ENCODE measurements at places on chromosomes 3 and 15.

DNA sequence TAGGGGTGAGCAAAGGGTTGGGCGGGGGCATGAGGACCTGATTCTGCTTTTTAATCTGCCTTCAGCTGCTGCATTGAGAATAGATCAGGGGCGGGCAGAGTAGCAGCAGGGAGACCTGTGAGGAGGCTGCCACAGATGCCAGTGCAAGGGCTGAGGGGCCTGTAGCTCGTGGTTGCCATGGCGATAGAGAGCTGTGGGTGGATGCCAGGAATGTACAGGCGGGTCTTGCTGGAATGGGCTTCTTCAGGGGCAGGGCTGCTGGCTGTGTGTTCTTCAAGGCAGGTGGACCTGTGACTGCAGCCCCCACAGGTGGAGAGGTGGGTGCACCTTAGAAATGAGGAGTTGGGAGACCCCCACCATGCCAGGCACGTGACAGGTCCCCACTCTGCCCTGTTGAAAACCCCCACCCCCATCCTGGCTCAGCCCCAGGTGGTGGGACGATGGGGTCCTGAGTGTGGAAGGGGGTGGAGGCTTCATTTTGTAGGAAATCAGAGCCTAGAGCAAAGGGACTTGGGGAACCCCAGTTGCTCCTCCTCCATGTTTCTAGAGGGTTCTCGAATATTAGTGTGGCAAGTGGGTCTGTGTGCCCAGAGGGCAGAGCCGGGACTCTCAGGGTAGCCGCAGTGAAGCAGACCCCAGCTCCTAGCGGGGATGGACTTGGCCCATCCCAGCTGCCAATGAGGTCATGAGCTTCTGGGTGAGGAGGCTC, 38.3 kb downstream of the SLC6A6 start:
- DNase-seq = peak; percentile 12

DNA sequence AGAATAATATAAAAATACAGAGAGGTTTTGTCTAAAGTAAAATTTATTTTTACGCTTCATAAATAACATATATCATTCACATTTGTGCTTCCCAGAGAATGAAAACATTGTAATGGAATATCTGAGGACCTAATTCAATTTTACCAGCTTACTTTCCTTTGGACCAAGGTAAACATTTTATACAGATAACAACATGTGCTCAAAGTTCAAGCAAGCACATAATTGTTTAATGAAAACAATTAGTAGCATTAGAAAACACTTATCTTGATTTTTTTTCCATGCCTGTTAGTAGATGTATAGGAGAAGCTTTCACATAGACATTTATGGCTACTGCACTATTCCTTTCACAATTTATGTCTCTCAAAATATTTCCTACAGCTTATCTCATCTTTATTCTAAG, 400.0 kb downstream of the ZIC1 start:
- no peak for DNase-seq

GRCh38 chr3:81349816-81350340, 411.6 kb downstream of the GBE1 start:
- DNase-seq = no peak

- no peak for DNase-seq
Observed at GRCh38 chr15:50519740-50520425, 26.6 kb downstream of the USP50 start.

DNA sequence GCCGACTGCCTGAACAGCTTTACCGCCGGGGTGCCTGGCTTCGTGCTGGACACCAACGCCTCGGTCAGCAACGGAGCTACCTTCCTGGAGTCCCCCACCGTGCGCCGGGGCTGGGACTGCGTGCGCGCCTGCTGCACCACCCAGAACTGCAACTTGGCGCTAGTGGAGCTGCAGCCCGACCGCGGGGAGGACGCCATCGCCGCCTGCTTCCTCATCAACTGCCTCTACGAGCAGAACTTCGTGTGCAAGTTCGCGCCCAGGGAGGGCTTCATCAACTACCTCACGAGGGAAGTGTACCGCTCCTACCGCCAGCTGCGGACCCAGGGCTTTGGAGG, 815 bp downstream of the SPINT1 start:
- DNase-seq = no peak

- no peak for DNase-seq
Observed at GRCh38 chr15:71595846-71596553, 214.4 kb upstream of the NR2E3 start.

DNA sequence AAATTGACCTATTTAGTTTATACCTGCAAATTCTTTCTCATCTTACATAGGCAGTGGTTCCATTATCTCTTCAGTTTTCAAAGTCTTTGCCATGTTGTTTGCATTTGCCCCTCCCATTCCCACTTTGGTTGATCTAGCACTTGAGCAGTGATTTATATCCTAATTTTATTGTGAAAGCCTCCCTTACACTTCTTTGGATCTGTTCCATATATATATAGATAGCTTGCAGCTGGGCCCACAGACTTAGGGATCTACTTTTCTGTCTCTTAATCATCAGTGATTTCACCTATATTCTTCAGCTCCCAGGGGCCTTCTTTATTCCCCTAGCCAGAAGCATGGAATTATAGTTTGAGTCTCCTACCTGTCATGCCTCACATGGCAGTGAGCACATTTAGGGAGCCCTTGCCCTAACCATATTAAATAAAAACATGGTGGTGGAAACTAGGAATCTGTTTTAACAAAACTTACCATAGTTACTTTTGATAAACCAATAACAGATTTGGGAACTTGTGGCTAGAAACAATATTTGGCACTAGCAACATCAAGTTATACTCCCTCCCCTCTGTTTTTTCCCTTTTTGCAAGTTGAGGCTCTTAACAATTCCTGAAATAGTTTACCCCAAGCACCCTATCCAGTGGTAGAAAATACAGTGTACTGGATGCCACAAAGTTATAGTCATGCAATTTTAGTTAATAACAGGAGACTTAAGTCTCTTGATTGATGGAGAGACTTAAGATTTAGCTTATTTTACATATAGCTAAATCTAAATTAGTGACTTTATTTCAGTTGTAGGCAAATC, 41.7 kb downstream of the ARIH1 start:
- DNase-seq = no peak

- peak; percentile 34 for DNase-seq
Observed at GRCh38 chr3:111509308-111509707, 32.7 kb upstream of the CD96 start.

GRCh38 chr15:99511866-99512661, 53.7 kb upstream of the MEF2A start:
- no peak for DNase-seq

- no peak for DNase-seq
Observed at GRCh38 chr3:107826727-107827126, 264.1 kb downstream of the CD47 start.

DNA sequence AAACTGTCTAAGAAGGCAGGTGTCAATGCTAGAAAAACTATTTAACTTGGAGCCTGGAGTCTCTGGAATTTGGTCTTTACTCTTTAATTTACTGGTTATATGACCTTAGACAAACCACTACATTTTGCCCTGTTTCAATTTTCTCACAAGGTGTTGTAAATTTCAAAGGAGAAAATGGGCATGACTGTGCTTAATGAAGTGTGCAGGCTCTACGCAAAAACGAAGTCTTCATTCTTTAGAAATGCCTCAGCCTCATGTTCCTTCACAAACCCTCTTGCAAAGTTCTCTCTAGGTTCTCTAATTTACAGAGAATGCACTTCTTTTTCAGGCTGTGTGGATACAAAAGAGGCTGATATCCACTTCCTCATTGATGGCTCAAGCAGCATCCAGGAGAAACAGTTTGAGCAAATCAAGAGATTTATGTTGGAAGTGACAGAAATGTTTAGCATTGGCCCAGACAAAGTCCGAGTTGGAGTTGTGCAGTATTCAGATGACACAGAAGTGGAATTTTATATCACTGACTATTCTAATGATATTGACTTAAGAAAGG, 39.1 kb downstream of the COL6A5 start:
- DNase-seq = no peak

DNA sequence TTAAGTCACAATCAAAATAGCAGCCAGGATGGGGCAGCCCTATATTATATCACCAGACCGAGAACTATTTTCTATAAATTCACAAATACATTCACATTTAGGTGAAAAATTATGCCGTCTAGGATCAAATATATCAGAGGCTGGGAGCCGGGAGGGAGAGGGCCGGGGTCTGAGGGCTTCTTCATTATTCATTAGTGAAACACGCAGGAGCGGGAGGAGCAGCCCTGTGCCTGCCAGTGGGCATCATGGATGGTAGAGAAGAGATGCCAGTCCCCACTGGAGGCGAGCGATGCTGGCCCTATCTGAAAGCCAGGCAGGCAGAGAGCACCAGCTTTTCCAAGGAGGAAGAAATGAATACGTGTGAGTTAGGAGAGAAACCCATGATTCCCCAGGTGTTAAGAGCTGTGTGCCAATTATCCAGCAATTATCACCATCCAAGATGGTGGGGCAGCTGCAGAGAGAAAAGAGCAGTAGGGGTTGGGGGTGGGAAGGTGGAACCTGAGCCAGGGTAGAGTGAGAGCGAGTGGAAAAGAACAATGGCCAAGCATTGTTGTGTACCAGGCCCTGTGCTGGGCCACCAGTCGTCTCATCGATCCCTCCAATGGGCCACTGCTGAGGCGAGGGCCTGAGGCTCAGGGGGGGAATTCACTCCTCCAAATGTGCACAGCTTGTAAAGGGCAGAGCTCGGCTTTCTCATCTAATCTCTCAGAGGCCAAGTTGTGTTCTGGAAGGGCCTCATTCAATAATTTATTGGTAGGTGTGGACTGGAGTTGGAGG, 261.3 kb upstream of the TLE3 start:
- DNase-seq = no peak

DNA sequence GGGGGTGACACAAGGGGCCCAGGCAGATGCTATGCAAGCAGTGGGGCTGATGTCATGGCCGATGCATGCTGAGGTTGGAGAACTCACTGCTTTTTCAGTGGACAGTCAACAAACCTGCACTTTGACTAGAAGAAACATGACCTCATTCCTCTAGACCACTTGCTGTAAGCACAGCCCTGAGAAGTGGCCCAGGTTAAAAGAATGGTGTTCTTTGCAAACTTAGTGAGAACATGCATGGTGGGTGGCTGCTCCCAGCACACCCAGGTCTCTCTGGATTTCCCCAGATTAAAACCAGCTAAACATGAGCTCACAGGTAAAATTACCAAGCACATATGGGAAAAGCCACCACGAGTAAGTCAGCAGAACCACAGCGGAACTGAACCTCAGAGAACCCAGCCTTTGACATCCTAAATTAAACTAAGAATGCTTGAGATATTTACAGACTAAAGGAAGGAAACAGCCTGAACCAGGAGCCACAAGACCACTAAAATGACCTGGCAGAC, 15.5 kb downstream of the DLEC1 start:
- no peak for DNase-seq

GRCh38 chr15:91491101-91491950, 362.2 kb upstream of the SLCO3A1 start:
- no peak for DNase-seq

DNA sequence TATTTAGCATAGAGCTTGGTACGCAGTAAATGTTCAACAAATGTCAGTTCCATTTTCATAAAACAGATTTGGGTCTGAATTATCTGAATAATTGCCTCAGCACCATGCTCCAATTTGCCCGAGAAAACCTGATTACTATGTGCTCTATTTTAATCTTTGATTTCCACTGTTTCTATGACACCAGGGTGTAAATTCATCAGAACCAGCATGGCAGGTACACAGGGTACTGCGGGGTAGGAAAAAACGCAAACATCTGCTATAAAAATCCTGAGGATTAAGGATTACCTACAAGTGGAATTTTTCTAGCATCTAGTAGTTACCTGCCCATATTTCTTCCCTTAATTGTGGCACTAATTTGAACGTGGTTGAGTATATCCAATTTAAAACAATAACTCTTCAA, 70.3 kb downstream of the RAD18 start:
- no peak for DNase-seq

DNA sequence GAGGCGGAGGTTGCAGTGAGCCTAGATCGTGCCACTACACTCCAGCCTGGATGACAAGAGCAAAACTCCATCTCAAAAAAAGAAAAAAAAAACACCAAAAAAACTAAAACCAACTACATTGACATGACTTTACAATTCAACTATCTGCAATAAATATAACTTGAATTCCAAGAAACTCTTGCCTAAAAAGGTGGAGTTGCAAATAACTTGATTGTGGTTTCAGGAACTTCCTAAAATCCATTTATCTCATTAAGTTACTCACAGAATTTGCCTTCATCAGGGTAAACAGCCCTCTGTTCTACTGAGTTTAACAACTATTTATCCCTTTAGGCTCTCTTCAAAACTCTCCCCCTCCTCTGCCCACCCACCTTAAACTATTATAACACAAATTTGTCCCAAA, 2.7 kb upstream of the MAPK6 start:
- no peak for DNase-seq

- no peak for DNase-seq
Observed at GRCh38 chr3:185056908-185057307, 96.0 kb downstream of the C3orf70 start.

- no peak for DNase-seq
Observed at GRCh38 chr15:42018306-42019224, 2.3 kb downstream of the PLA2G4E start.

DNA sequence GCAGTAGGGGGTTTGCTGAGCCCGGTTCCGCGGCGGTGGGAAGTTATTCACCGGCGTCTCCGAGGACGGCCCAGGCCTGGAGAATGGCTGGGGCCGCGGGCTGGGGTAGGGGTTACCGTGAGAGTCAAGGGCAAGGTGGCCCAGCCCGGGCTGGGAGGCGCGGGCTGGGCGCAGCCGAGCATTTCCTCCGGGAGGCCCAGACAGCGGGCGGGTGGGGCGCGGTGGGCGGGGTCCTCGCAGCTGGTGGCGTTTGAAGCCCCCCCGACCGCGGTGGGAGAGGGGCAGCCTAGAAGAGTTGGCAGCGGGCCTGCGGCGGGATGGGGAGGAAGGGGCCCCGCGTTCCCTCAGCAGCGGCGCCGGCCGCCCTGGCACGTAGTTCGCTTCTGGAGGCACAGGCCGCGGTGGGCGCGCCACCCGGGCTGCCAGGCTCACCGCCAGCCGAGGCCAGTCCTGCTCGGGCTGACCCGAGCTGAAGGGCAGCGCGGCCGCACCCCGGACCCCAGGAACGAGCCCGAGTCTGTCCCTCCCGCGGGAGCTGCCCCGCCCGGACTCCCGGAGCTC, 960 bp upstream of the KLF13 start:
- peak; percentile 76 for DNase-seq

- no peak for DNase-seq
Observed at GRCh38 chr3:24588629-24589512, 94.2 kb upstream of the THRB start.

DNA sequence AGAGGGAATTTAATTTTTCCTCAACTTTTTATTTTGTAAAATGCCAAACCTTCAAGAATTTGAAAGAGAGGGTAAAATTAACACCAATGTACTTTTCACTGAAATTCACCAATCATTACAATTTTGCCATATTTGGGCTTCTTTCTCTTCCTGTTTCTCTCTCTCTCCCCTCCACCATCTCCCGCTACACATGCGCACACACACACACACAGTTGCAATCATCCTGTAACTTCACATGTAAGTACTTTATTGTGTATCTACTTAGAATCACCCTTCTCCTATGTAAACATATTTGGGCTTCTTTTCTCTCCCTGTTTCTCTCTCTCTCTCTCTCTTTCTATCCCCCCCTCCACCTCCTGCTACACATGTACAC, 7.4 kb downstream of the ARL14 start:
- no peak for DNase-seq

GRCh38 chr15:83057696-83058376, 9.2 kb downstream of the BTBD1 start:
- no peak for DNase-seq

Measured in NCI-H2081 (cell line).